Head of caudate nucleus (tissue), 42 donors: ENCODE measurements at places on chromosomes 2 and 18.

DNA sequence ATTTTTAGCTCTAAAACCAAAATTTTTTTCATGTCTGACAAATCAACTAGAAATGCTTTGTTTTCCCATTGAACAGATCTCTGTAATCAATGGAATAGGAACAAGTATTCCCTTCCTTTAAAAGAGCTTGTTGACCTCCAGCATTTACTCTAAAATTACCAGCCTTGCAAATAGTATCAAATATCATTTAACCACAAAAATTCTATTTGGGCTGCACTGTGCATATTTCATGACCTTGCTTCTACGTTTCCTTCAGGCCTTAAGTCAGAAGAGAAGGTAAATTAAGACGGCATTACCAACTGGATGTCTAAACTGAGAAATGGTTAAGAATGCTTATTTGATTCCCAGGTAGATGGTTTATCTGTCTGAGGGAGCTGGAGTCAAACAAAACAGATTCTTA is 33.3 kb upstream of the NRXN1 start:
- DNase-seq, result no peak

DNA sequence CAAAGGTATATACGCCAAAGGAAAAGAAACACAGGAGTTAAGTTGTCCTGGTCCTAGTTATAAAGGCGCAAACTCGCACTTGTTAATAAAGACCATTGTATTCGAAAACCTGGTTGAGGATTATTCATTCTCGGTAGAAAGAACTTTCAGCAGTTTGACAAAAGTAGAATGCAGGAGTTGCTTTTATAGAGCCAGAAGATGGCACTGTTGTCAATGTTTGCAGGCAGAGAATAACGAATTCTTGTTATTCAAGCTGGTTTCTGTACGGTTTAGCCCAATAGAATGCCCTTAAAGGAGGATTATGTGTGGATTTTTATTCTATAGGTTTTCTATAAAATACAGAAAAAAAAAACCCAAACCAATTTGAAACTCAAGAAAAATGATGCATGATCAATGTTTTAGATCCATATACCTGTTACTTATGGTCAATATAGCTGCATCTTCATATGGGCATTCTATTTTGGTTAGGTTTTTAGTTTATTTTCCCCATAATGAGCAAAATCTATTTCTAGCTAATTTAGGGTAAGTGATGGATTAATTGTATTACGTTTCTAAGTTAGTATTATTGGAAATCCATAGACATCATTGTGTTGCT is 510.3 kb downstream of the PLCL1 start:
- no peak for DNase-seq

- DNase-seq, result peak; percentile 50
Observed at GRCh38 chr2:106192752-106193689, 1.1 kb downstream of the UXS1 start.

DNA sequence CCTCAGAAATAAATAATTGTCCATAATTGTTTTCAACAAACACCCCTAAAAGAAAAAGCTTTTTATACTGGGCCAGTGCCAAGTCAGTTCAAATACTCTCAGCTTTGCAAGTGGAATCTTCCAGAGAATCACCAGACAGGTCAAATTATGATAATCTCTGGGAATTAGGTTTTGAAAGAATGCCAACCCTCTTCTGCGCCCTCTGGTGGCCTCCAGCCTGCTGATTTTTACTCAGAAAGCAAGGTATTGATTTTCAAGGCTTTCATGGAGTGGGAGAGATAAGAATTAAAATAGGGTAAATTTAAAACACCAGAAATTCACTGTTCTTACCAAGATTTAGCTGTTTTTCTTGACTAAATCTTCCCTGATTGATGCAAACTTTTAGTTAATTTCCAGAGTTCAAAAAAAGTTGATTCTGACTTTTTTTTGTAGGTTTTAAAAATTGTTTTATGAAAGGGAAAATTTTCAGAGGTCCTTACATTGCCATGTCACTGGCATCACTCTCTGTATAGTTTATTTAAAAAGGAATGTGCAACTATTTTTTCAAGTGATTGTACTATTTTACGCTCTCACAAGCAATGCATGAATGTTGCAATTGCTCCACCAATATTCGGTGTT is 282.9 kb upstream of the TNP1 start:
- no peak for DNase-seq

- DNase-seq, result no peak
Observed at GRCh38 chr2:27431395-27431794, 3.0 kb downstream of the NRBP1 start.

DNA sequence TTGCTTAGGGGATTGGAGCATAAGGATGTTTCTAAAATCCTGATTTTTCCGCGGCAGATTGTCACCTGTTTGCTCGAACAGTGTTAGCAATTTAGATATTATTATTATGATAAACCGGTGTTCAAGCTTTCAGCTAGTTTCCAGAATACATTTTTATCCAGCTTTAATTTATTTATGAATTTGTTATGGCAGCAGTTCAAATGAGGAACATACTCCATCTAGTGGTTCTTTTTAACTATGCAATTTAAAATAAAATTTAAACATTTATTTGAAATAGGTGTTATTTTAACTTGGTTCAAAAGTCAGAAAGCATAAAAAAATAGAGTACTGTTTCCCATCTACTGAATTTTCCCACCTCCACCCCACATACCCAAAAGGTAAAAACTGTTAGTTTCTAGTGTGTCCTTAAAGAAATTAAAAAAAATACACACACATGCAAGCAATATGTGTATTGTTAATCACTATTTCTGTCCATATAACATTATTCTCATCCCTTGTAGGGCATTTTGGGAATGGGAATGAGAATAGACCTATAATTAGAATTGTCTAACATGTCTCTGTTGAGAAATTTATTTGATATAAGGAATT is 23.2 kb downstream of the ACOXL start:
- DNase-seq, result no peak

- no peak for DNase-seq
Observed at GRCh38 chr18:30971338-30971956, 71.1 kb downstream of the DSC3 start.

- DNase-seq, result no peak
Observed at GRCh38 chr2:79082987-79083386, 4.8 kb downstream of the REG1B start.
